Upper lobe of left lung (tissue), 6 donors: ENCODE measurements at places on chromosomes 13 and 19. TPM values are rescaled to one million over a fixed set of nuclear protein-coding genes. Genes with fewer than 3 reads are reported as not detected.
A peak's percentile ranks its signal among the peaks of the same experiment; 100 is the strongest.

DNA sequence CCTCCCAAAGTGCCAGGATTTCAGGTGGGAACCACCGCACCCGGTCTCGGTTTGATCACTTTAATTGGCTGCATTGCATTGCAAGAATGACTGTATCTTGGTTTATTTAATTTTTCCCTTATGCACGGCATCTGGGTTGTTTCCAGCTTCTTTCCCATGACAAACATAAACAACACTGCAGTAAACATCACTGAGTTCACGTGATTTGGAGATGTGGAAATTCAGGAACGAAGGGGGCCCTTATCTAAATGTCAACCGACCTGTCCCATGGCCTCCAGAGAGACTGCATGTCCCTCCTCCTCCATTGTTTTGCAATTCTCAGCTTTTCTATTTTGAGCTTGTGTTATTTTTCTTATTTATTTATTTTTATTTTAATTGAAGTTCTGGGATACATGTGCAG is 14.4 kb upstream of the SULT2B1 start:
- H3K36me3 ChIP-seq: no peaks in the 10 kb centered on the region
- H3K4me1 ChIP-seq: no peaks in the 10 kb centered on the region
- no peak overlapping the region for H3K4me3 ChIP-seq
- DNase-seq: no peak

GRCh38 chr13:100536643-100537180 is 51.9 kb downstream of the GGACT start:
- H3K4me1 ChIP-seq: no peaks in the 10 kb centered on the region
- peaks cover 10% of the 10 kb centered on the region for H3K36me3 ChIP-seq
- no peak overlapping the region for H3K27ac ChIP-seq
- no peaks in the 10 kb centered on the region for H3K27me3 ChIP-seq
- H3K4me3 ChIP-seq: no peak overlapping the region
- no peak for DNase-seq

RXFP2 gene
- not detected for total RNA-seq

DNA sequence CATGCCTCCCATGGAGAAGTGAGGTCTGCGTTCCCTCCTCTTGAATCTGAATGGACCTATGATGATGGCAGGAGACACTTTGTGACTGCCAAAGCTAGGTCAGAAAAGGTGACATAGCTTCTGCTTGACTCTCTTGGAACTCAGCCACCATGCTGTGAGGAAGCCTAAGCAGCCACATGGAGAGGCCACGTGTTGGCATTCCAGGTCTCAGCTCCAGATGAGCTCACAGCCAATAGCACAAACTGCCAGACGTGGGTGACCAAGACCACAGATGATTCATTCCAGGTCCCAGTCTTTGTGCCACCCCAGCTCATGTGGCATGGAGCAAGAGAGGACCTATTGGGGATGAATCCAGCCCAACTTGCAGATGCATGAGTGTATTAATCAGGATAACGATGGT is 8.7 kb upstream of the GGACT start:
- no peaks in the 10 kb centered on the region for H3K27me3 ChIP-seq
- no peaks in the 10 kb centered on the region for H3K4me1 ChIP-seq
- H3K27ac ChIP-seq: no peak overlapping the region
- no peaks in the 10 kb centered on the region for H3K36me3 ChIP-seq

LHB gene
- not detected for total RNA-seq

GRCh38 chr19:8120636-8121480 is 28.5 kb downstream of the FBN3 start:
- no peak overlapping the region for H3K27ac ChIP-seq
- no peak for DNase-seq
- no peak overlapping the region for H3K4me3 ChIP-seq
- no peaks in the 10 kb centered on the region for H3K27me3 ChIP-seq
- H3K36me3 ChIP-seq: no peaks in the 10 kb centered on the region

SPINT2 gene
- 341 TPM for total RNA-seq

ZNF878 gene
- total RNA-seq: not detected

- H3K27ac ChIP-seq: peak within 1 kb of the TSS; percentile 90
- H3K36me3 ChIP-seq: no peaks in the 10 kb centered on the region
- peak within 1 kb of the TSS; percentile 60 for H3K4me3 ChIP-seq
- H3K4me1 ChIP-seq: peaks cover 25% of the 10 kb centered on the region
Observed at GRCh38 chr19:37655301-37655688, at the start of gene ZFP30. Gene ZFP30, minus strand, starts transcription at chr19:37655465. Its CDS starts 7,643 bp downstream, at chr19:37647822.

DNA sequence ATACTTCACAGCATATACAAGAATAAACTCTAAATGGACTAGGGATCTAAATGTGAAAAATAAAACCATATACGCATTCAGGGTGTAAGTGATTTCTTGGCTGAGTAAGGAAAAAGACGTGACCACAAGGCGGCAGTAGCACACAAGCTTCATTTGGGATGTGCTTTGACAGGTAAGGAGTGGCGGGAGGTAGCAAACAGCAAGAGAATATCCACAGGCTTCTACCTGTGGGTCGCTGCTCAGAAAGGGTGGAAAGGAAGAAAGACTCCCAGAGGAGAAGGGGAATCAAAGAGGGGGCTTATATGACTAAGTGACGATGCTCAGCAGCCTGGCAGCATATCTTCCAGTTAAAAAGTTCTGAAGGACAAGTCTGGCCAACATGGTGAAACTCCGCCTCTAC is 2.5 kb upstream of the ZNF121 start:
- peaks cover 3% of the 10 kb centered on the region for H3K4me1 ChIP-seq
- H3K27ac ChIP-seq: no peak overlapping the region
- H3K36me3 ChIP-seq: peaks cover 2% of the 10 kb centered on the region
- peak; percentile 65 for DNase-seq
- H3K4me3 ChIP-seq: no peak overlapping the region

DNA sequence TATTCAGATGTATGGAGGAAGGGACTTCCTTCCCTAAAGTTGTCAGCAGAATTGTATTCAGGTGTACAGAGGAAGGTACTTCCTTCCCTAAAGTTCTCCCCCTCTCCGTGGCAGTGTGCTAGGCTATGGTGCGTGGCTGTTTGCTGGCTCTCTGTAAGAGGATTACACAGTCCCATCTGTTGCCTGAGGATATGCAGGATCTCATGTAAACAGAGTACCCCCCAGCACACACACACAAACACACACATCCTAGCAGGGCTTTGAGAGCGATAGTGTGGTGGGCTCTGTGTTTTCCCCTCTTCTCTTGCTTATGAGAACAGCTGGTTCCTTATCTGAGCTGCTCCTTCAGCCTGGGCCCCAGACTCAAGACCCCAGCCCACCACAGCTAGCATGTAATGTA is 10.3 kb downstream of the NEK5 start:
- H3K27me3 ChIP-seq: no peaks in the 10 kb centered on the region
- H3K36me3 ChIP-seq: no peaks in the 10 kb centered on the region
- no peak overlapping the region for H3K4me3 ChIP-seq
- no peaks in the 10 kb centered on the region for H3K4me1 ChIP-seq
- H3K27ac ChIP-seq: no peak overlapping the region

PRODH2 gene
- not detected for total RNA-seq

- peaks cover 7% of the 10 kb centered on the region for H3K4me1 ChIP-seq
- no peaks in the 10 kb centered on the region for H3K27me3 ChIP-seq
- no peaks in the 10 kb centered on the region for H3K36me3 ChIP-seq
Observed at GRCh38 chr13:30864433-30865122, 41.5 kb upstream of the MEDAG start.

SIGLECL1 gene
- total RNA-seq: not detected

DNA sequence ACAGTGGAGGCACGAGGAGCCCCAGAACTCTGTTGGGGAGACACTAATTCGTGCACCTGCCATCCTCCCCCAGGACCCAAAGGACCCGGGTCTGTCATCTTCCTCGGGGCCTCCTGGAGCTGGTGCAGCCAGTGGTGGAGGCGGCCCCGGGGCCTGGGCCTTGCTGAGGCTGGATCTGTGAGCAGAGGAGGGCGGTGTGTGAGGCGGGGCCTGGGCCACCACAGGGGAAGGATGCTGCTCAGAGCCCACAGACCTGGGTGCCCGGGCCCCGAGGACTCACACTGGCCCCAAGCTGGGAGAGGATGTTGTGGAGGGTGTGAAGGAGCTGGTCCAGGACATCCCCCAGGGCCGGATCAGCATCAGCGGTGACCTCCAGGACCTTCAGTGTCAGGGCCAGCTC is 8.3 kb downstream of the IFNL3 start:
- peak; percentile 73 for DNase-seq
- peaks cover 7% of the 10 kb centered on the region for H3K4me1 ChIP-seq
- H3K4me3 ChIP-seq: no peak overlapping the region
- no peaks in the 10 kb centered on the region for H3K27me3 ChIP-seq
- H3K36me3 ChIP-seq: no peaks in the 10 kb centered on the region
